ENCODE measurements at places on chromosomes 6 and 20. TPM values are rescaled to one million over a fixed set of nuclear protein-coding genes. Genes with fewer than 3 reads are reported as not detected.

DNA sequence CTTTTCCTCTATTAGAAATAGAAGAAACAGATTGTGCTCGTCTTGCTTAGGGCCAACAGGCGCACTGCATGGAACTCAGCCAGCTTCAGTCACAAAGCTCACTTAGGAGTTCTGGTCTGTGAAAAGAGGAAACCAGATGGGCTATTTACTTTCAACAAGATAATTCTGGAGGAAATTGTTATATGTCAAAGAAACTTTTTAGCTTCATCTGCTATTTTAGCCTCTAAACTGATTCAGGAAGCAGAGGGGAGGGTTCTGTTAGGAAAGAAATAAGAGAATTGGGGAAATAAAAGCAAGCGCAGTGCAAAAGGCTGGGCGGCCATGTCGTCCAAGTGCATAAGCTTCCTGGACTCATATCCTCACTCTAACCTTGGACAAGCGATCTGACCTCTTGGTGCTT, 21.3 kb downstream of the PRKN start:
- H3K27ac ChIP-seq = no peak overlapping the region
- H3K36me3 ChIP-seq = no peaks in the 10 kb centered on the region
- no peaks in the 10 kb centered on the region for H3K27me3 ChIP-seq
- DNase-seq = peak; percentile 89
- H3K4me3 ChIP-seq = no peak overlapping the region
- peaks cover 11% of the 10 kb centered on the region for H3K4me1 ChIP-seq

DNA sequence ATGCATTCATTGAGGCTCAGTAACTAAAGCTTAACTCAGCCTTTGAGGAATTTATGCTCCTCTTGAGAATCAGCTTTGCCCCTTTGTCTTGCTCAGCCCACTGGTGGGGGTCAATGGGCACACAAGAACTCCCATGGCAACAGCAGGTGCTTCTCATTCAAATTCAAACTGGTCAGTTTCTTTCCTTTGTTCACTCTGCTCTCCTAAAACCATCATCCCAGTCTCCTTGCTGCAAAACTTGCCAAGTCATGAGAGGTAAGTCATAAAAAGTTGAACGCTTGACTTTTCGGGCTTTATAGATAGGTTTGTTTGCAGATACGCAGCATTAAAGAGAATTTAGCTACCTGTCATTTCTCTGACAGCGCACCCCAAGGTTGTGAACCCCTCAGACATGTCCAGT, 146.8 kb downstream of the TFAP2A start:
- DNase-seq = no peak
- no peak overlapping the region for H3K27ac ChIP-seq
- H3K27me3 ChIP-seq = no peaks in the 10 kb centered on the region
- H3K36me3 ChIP-seq = no peaks in the 10 kb centered on the region

- DNase-seq = no peak
- H3K27me3 ChIP-seq = no peaks in the 10 kb centered on the region
- no peak overlapping the region for H3K4me3 ChIP-seq
- no peak overlapping the region for H3K27ac ChIP-seq
These were observed 14.7 kb upstream of the CHD6 start for GRCh38 chr20:41632896-41633295.

DNA sequence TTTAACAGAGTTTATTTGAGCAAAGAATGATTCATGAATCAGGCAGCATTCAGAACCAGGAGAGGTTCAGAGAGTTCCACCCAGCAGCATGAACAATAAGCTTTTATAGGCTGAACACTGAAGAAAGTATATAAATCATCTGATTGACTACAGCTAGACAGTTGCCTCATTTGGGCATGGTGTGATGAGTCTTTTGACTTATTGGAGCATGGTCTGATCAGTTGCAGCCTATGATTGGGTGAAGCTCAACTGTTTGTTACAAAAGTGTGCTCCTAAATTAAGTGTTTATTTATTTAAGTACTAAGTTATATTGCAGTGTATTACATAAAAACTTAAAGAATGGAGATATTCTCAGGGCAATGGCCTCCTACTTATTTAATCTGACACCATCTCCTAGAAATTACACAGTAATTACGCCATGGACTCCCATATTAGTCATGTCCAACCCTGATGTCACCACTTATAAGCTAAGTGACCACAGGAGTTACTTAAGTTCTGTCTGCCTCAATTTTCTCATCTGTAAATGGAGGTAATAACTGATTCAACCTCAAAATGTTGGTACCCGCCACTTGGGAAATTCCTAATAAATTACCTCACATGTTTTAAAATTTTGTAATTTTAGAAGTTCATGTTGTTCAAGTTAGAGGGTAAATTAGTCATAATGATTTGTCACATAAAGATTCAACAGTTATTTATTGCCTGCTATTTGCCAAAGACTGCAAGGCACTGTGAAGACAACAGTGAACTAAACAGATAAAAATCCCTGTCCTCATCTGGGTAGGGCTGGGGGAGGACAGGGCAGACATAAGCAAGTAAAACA, 15.2 kb upstream of the ROS1 start:
- no peak for DNase-seq
- no peak overlapping the region for H3K4me3 ChIP-seq
- no peaks in the 10 kb centered on the region for H3K27me3 ChIP-seq
- no peaks in the 10 kb centered on the region for H3K4me1 ChIP-seq
- peak overlapping the region; percentile 46 for H3K27ac ChIP-seq

DNA sequence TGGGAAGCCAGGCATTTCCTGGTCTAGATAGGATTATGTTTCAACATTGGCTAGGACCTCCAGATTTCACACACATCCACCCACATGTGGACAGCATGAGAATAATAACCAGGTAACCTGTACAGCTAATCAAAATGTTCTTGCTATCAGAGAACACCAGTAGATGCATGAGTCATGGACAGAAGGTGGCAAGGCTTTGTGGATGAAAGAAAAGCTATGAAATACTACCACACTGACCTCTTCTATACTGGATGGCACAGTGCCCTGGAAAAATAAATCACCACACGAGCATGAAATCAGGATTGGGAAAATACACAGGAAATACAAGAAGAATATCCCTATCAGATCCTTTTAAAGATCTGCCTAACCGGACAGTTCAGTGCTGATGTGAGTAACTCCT, 113.0 kb downstream of the GMDS start:
- H3K36me3 ChIP-seq = no peaks in the 10 kb centered on the region
- peak overlapping the region; percentile 8 for H3K27ac ChIP-seq
- DNase-seq = peak; percentile 45
- H3K4me3 ChIP-seq = no peak overlapping the region

OR2H1 gene
- polyA plus RNA-seq = not detected

CST4 gene
- not detected for polyA plus RNA-seq

DNA sequence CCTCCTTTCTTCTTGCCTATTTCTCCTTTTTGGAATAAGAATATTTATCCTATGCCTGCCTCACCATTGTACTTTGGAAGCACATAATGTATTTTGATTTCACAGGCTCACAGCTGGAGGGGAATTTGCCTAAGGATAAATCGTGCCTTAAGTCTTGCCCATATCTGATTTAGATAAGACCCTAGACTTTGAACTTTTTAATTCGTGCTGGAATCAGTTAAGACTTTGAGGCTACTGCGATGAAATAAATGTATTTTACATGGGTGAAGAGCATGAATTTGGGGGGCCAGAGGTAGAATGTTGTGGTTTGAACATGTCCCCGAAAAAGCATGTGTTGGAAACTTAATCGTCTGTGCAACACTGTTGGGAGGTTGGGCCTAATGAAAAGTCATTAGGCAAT, 648.8 kb downstream of the EPHA7 start:
- no peak overlapping the region for H3K4me3 ChIP-seq
- DNase-seq = no peak
- H3K4me1 ChIP-seq = no peaks in the 10 kb centered on the region

DNA sequence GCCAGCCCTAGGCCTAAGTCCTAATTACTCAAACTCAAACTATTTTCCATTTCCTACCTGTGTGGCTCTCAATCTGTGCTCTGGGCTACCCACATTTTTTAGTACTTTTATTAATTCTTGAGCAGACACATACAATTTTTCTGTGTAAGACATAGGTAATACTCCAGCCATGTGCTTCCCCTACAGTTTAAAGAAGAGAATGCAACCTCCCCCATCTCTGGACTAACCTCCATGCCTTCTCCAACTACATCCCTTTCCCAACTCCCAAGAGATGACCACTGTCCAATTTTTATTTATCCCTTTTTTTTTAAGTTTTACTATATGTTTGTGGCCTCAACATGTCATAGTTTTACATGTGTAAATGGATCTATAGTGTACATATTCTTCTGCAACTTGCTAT, 5.8 kb downstream of the HMGN4 start:
- H3K4me3 ChIP-seq = no peak overlapping the region
- no peak overlapping the region for H3K27ac ChIP-seq
- H3K4me1 ChIP-seq = peaks cover 40% of the 10 kb centered on the region
- DNase-seq = peak; percentile 33
- H3K36me3 ChIP-seq = peaks cover 40% of the 10 kb centered on the region

- no peaks in the 10 kb centered on the region for H3K36me3 ChIP-seq
- peaks cover 65% of the 10 kb centered on the region for H3K4me1 ChIP-seq
- no peak for DNase-seq
- H3K27ac ChIP-seq = peak overlapping the region; percentile 62
These were observed 130.1 kb downstream of the BCAS1 start for GRCh38 chr20:53940360-53940702.

GRCh38 chr6:130740308-130740707, 86.9 kb upstream of the SMLR1 start:
- no peaks in the 10 kb centered on the region for H3K27me3 ChIP-seq
- H3K27ac ChIP-seq = no peak overlapping the region
- no peaks in the 10 kb centered on the region for H3K4me1 ChIP-seq
- DNase-seq = no peak
- no peaks in the 10 kb centered on the region for H3K36me3 ChIP-seq

DNA sequence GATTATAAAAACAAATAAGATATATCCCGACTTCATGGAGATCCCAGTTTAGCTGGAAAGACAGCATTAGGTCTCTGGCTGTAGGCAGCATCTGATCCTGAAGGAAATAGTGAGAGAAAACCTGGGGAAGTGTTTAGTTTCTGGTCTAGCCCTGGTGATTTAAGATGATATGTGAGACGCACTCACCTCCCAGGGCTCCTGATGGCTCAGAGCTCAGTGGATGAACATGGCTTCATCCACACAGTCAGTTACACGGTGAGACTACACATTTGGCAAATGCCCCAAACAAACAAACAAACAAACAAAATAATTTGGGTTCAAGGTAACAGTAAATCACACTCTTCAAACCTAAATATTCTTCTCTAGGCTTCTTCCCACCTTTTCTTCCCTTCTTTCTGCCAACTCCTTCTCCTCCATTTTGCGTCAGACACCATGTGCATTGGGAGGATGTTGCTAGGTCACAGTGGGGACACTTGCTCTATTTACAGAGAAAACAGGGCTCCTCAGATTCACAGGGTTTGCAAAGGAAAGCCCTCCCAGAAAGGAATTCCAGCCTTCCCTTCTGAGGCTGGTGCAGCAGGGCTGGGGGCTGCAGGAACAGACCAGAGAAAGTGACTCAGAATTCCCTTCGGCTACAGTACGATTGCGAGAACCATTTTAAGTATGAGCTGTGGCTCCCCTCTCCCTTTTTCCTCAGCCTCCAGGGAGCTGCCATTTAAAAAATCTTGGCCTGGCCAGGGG, 59.6 kb upstream of the SALL4 start:
- DNase-seq = no peak
- no peak overlapping the region for H3K27ac ChIP-seq
- H3K27me3 ChIP-seq = no peaks in the 10 kb centered on the region
- no peaks in the 10 kb centered on the region for H3K4me1 ChIP-seq
- no peaks in the 10 kb centered on the region for H3K36me3 ChIP-seq

DNA sequence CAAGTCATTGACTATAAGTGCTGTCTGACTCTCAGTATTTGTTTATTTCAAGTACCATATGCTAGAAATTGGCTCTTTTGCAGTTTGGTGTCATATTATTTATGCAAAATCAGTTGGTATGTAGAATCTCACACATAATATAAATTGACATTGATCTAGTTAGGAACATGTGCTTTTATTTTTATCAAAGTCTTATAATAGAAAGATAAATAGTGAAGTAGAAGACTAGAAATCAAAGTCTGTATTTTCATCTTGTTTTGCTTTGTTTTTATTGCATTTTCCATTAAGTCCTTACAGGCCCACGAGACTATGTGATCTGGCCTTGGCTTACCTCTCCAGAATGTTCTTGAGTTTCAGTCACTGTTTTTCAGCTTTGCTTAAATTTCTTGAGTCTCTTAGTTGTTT, 300.3 kb downstream of the LAMA2 start:
- DNase-seq = no peak
- H3K27me3 ChIP-seq = no peaks in the 10 kb centered on the region
- H3K36me3 ChIP-seq = no peaks in the 10 kb centered on the region

DNA sequence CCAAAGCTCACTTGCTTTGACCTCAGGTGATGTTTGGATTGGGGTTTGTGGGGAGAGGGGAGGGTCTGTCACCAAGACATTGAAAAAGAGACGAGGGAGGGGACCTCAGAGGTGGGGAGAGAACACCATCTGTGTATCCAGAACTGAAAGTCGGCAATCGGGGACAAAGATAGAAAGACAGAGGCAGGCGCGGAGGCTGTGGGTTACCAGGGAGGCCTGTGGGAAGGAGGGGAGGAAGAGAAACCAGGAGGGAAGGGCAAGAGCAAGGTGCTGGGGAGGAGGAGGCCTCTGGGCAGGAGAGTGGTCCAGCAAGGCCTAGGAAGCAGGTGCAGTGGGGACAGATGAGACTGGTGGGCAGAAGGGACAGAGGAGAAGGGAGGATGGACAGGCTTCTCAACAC, 211.2 kb downstream of the CDC5L start:
- H3K4me1 ChIP-seq = no peaks in the 10 kb centered on the region
- no peaks in the 10 kb centered on the region for H3K36me3 ChIP-seq
- H3K4me3 ChIP-seq = no peak overlapping the region
- no peak for DNase-seq
- no peak overlapping the region for H3K27ac ChIP-seq

GRCh38 chr20:45416917-45417316, 976 bp downstream of the PIGT start:
- H3K27ac ChIP-seq = peak overlapping the region; percentile 89
- H3K4me3 ChIP-seq = peak overlapping the region; percentile 87
- H3K36me3 ChIP-seq = peaks cover 28% of the 10 kb centered on the region
- H3K27me3 ChIP-seq = no peaks in the 10 kb centered on the region
- no peak for DNase-seq

GRCh38 chr6:55678330-55679224, 99.6 kb upstream of the HMGCLL1 start:
- H3K4me1 ChIP-seq = no peaks in the 10 kb centered on the region
- no peak for DNase-seq
- H3K27me3 ChIP-seq = no peaks in the 10 kb centered on the region
- H3K4me3 ChIP-seq = no peak overlapping the region
- no peak overlapping the region for H3K27ac ChIP-seq
